Hypothalamus (tissue), 51 donors: ENCODE measurements at places on chromosomes 13 and 19.

DNA sequence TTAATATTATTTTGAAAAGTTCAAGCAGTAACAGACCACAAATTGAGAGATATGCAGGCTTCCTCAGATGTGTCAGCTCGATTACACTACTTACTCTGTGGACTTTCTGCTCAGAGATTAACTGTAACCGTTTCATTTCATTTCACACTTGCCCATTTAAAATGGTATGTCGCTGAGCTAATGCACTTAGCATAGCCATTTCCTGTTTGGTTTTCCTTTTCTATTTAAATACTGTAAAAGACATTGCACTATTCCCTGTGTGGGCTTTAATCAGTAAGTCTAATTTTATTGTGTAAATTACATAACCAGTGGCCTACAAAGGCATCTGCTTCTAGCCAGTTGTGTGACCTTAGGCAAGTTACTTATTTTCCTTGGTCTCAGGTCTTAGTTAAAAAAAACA is 237.6 kb downstream of the LACC1 start:
- no peak for DNase-seq

GRCh38 chr19:50657712-50658440 is 8.6 kb downstream of the C19orf81 start:
- DNase-seq: peak; percentile 83

DNA sequence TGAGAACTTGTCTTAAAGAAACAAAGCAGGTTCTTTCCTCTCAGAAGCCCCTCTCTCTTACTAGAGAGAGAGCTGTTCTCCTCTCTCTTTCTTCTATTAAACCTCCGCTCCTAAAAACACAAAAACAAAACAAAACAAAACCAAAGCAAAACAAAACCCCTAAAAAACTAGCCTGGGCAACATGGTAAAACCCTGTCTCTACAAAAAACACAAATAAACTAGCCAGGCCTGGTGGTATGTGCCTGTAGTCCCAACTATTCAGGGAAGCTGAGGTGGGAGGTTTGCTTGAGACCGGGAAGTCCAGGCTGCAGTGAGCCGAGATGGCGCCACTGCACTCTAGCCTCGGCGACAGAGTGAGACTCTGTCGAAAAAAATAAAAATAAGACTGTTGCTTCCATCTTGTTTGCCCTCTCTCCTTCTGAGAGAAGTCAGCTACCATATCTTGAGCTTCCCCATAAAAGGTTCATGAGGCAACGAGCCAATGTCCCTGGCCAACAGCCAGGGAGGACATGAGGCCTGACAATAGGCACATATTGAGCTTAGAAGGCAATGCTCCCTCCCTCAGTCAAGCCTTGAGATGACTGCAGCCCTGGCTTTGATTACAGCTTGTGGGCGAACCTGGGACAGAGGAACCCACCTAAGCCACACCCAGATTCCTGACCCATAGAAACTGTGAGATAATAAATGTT is 17.5 kb upstream of the FLT3 start:
- DNase-seq: no peak

- no peak for DNase-seq
Observed at GRCh38 chr13:48819899-48820298, 155.8 kb upstream of the FNDC3A start.

DNA sequence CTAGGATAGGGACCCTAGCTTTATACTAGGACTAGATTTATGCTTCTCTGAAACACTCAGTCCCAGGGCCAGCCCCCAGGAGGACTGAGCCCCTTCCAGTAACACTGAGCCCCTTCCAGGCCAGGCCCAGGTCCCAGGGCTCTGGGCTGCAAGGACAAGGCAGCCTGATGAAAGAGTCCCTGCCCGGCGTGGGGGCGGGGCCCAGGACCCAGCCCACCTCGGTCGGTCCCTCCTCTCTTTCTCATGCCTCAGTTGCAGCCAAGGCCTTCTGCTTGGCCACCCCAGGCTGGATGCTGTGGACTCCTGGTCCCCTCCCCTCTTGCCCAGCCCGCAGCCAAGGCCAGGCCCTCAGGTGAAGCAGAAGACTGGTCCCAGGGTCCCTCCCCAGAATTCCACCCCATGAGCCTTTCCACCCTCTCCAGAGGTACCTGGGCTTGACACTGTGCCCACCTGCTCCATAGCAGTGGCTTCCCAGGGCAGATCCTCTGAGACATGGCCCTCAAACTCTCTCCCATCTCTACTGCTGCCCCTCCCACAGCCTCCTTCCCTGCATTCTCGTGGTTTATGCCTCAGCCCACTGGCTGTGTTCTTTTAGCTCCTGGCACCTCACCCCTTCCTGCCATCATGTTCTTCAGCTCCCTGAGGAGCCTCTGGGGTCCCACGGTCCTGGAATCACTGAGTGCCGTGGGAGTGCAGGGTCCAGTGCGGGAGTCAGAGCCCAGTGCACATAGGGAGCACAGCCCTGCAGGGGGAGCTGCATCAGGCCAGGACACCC is 53.6 kb upstream of the C1QTNF9B start:
- DNase-seq: no peak

DNA sequence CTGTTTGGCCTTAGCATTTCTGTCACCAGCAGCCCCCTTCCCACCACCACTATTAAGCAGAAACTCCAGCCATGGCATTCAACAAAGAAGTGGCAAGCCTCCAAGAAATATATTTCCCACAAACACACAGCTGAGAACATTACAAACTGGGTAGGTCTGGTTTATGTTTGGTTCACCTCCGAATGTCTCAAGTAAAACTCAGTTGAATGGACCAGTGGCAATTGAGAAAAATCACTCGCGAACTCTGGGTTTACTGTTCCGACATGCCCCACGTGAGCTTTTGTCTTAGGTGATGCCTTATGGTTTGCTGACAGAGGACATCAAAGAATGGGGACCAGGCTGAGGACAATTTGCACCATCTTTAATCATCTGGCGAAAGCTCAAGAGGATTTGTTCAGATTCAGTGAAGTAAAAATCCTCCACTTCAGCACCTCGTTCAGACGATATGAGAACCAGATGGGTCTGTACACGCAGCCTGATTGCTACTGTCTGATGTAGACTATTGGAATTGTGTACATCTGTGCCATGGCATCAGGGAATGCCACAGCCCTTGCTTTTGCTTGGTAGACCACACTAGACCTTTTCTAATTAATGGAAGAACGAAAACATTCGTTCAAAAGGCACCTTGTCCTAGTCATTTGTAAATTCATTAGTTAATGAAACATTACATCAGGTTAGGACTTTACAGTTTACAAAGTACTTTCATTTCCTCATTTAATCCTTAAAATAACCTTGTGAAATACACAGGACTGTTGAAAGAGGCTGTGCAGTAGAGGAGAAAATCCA is 59.4 kb downstream of the SLC10A2 start:
- DNase-seq: no peak

DNA sequence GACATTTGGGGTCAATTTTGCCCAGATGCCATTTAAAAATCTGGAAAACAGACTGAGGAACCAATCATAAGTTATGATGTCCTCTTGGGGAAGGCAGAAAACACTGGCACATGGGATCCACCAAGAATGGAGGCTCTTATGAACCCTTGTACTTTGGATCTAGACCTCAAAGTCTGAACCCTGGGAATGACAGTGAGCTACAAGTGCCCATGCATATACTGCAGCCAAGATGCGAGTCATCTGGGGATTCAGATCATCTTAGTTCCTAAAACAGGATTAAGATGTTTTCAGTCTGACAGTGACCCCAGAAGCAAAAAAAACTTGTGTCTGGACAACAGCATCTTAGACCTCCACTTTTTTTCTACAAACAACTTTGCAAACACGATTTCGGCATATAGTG is 100.2 kb upstream of the SIAH3 start:
- DNase-seq: no peak

DNA sequence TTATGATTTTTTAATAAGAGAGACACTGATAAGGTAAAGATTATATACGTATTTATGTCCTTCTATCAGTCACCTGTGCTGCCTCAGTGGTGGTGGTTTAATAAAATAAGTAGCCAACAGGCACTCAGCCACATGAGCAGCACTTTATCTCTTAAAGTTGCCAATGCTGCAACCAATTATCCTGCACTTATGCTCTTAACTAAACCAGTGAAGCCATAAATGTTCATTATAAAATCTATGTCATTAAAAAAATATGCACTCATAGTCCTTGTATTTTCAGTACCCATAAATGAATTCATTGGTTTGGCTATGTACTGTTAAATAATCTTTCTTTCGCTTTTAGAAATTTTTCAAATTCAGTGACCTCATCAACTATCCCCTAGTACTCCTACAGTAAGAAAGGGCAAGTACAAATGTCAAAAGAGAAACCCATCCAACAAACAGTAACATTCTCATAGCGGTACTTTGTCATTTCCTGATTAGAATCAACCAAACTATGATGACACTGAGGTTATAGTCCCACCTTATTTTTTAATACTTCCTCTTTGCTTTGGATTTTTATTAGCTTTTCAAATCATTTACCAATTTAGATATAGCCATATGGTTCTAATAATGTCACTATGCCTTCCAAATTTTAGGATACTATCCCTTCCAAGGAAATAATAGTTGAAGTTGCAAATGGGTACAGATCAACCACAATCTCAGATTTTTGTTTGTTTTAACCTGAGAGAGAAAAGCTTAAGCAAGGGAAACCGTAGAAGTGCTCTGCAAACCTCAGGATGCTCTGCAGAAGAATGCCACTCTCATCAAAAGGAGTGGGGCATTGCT is 190.9 kb downstream of the KLF12 start:
- DNase-seq: no peak

- peak; percentile 5 for DNase-seq
Observed at GRCh38 chr13:98890186-98890585, 87.7 kb downstream of the DOCK9 start.

DNA sequence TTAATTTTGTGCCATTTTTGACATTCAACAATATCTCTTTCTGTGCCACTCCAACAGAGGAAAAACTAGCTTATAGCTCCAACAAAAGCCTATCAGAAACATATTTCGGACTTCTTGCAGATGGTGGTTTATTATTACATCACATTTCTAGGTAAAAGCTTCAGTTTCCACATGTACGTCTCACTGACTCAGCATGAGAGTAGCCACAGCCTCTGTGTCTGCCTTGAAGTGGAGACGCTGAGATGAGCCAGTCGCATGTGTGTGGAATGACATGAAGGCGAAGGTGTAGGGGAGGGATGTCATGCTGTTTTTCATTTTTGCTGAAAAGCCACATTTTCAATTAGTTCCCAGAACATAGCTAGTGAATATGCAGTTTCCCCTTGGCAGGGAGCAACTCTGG is 598.6 kb downstream of the EFNB2 start:
- DNase-seq: no peak

DNA sequence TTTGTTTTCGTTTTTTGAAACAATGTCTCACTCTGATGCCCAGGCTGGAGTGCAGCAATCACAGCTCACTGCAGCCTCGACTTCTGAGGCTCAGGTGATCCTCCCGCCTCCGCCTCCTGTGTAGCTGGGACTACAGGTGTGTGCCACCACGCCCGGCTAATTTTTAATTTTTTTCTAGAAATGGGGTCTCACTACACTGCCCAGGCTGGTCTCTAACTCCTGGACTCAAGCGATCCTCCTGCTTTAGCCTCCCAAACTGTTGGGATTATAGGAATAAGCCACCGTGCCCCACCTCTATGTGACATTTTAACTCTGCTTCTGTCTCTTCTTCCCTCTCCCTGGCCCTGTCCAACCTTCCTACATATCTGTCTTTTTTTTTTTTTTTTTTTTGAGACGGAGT is 5.1 kb downstream of the ATP1A3 start:
- DNase-seq: no peak

- DNase-seq: no peak
Observed at GRCh38 chr19:1649706-1650649, 2.4 kb downstream of the TCF3 start.

GRCh38 chr19:21607449-21607848 is 102.0 kb downstream of the ZNF429 start:
- DNase-seq: no peak

GRCh38 chr19:48645620-48646000 is 377 bp downstream of the CA11 start:
- DNase-seq: no peak

DNA sequence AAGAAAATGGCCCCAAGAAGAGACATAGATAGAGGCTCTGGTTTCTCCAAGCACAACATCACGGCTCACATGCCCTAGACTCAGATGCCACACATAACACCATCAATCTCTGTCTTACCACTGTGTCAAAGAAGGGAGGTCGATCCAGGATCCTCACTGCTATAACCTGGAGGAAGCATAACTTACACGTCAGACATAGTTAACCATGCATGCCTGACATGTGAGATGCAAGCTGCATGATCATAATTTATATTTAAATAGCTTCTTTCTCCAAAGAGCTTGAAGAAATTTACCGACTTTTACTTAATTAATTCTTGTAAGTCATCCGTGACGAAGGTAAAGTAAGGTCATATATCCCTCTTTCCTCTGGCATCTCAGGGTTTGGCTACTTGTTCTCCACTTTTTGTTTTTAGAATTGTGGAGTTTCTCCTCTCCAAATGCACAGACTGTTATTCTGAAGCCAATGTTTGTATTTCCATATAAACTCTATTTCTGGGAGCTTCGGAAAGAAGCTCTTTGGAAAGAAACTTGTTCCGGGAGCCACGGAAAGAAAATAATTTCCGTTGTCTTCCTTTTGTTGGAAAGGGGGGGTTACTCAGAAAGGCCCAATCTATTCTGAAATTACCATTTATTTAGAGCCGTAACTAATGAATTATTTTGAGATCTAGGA is 205.6 kb downstream of the LHFPL6 start:
- DNase-seq: no peak

GRCh38 chr13:76991432-76991795 is 467 bp upstream of the CLN5 start:
- DNase-seq: peak; percentile 45

DNA sequence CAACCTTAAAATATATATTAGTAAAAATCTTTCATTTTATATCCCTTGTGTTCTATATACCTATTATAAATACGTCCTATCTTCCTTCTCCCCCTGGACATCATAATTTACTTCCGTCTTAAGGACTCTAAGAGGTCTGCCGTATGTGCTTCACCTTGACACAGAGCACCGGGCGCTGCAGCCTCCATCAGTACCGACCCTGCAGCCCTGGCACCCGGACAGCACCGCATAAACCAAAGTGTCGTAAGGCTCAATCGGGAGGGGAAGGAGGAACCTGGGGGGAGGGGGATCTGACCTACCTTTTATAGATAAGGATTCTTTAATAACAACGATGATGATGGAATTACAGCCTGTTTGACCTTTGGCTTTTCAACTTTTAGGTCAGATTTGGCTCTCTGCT is 44.0 kb downstream of the EFNB2 start:
- peak; percentile 11 for DNase-seq

GRCh38 chr19:13861714-13862531 is 15.0 kb upstream of the NANOS3 start:
- DNase-seq: peak; percentile 85

- no peak for DNase-seq
Observed at GRCh38 chr13:42119875-42120274, 71.4 kb downstream of the DGKH start.
